ENCODE measurements at places on chromosomes 6 and 20.
A peak's percentile ranks its signal among the peaks of the same experiment; 100 is the strongest.

DNA sequence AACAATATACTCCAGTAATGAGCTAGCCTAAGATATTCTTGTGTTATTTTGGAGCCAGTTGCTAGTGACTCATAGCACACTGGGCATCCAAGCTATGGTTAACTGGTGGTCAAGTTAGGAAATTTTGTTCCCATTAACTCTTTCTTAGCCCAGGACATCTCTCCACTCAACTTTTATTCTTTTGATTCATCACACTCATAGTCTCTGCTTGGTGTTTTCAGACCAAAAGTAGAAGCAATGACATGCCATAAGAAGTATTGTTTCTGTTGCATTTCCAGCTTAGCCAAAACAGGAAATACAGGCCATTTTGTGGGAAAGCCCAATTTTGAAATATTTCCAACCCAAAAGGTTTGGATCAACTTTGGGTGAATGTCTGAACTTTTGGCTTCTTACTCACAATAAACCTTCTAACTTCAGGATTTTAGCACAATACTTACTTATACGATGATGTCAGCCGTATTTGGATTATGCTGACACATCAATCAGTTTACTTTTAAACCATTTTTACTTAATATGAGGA, 31.6 kb upstream of the CCN2 start:
- no peak for DNase-seq

DNA sequence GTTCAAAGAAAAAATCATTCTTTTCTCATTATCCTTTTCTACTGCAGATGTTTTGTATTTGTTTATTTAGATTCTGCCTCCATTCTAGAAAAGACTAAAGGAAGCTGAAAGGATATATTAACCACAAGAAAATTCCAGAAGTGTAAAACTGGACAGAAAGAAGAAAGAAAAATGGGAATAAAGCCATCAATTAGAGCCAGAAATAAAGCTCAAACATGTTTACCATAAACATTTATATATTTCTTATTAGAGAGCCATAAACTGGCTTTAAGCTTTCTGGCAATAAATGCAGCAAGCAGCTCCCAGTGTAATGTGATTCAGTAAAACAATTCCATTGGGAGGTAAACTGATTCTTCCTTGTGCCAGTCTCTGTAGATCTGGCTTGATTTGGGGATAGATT, 244.1 kb downstream of the PTPRK start:
- no peak for DNase-seq

GRCh38 chr6:149342525-149342924, 25.0 kb downstream of the TAB2 start:
- no peak for DNase-seq

DNA sequence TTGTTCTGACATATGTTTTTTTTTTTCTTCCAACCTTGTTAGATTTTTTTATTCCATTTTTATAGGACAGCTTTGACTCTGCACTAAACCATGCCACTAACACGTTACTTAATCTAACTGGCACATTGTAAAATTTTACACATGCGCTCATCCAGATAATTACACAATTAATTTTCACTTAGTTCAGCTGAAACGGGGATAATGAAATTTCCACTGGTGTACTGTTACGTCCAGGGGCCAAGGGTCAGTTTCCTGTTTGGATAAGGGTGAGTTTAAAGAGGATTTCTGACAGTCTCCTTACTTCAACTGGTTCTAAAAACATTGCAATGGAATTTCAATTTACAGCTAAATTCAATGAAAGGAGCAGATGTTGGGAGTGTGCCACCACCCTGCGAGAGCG, 221.8 kb upstream of the CEP162 start:
- no peak for DNase-seq

GRCh38 chr6:2102316-2102883, 143.0 kb downstream of the GMDS start:
- no peak for DNase-seq

GRCh38 chr20:53707371-53708055, 113.9 kb upstream of the ZNF217 start:
- no peak for DNase-seq

DNA sequence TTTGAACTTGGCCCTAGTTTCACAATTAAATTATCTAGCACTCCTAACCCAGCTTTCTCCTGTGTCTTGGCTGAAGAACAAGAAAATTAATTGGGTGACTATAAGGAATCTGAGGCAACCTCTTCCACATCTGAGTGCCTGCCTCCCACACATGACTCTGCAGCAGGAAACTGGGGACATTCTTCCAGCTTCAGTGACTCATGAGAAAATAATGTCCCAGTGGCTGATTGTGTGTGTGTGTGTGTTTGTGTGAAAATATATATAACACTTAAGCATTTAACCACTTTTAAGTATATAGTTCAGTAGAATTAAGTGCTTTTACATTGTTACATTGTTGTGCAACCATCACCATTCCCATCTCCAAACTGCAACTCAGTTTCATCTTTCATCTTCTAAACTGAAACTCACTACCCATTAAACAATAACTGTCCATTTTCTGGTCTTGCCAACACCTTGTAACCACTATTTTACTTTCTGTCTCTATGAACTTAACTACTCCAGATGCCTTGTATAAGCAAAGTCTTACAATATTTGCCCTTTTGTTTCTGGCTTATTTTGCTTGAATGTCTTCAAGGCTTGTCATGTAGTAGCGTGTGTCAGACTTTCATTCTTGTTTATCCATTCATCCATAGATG, 8.7 kb downstream of the TRIM38 start:
- no peak for DNase-seq

DNA sequence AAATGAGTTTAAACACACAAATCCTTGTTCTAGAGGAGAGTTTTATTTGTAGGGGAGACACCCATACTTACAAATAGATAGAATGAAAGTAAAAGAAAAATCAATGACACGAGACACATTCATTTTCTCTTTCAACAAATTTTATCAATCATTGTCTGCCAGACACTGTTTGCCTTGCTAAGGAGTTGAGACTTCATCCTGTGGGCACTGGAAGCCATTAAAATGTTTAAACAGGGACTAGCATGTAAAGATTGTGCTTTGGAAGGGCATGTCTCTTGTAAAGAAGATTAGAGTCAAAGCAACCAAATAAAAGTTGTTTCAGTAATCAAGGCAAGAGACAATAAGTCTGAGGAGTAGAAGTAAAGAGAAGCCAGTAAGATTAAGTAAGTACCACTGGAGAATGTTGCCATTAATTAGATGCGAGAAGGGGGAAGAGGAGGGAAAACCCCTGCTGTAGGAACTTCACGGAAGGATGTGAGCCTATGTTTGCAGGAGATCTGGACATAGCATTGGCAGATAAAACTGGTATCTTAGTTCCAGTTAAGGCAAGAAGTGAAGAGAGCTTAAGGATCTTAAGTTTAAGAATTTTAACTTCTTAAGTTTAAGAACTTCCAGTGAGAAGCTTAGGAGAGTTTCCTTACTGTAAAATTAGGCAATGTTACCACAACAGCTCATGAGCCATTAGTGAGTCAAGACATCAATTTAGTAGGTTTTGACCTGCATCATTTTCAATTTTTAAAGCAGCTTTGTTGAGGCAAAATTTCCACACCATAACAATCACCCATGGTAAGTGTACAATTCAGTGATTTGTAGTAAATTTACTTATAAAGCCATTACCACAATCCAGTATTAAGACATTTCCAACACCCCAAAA, 117.0 kb upstream of the UST start:
- no peak for DNase-seq

- no peak for DNase-seq
Measured at GRCh38 chr6:27136978-27137814, 110.3 kb upstream of the PRSS16 start.

DNA sequence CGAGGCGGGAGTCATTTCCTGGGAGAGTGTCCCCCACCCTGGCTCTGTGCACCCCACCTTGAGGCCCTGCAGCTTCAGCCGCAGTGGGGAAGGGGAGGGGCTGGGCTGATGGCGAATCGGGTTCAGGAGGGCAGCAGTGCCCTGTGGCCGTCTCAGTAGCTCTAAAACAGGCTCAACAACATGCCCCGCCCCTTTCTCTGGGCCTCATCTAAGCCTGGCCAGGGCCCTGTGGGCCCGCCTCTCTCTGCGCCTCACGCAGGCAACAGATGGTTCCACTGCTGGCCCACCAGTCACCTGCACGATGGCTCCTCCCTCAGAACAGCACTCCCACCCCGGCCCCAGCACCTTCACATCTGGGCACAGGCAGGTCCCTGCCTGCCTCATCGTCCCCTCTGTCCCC, 30.2 kb downstream of the CHRNA4 start:
- no peak for DNase-seq

DNA sequence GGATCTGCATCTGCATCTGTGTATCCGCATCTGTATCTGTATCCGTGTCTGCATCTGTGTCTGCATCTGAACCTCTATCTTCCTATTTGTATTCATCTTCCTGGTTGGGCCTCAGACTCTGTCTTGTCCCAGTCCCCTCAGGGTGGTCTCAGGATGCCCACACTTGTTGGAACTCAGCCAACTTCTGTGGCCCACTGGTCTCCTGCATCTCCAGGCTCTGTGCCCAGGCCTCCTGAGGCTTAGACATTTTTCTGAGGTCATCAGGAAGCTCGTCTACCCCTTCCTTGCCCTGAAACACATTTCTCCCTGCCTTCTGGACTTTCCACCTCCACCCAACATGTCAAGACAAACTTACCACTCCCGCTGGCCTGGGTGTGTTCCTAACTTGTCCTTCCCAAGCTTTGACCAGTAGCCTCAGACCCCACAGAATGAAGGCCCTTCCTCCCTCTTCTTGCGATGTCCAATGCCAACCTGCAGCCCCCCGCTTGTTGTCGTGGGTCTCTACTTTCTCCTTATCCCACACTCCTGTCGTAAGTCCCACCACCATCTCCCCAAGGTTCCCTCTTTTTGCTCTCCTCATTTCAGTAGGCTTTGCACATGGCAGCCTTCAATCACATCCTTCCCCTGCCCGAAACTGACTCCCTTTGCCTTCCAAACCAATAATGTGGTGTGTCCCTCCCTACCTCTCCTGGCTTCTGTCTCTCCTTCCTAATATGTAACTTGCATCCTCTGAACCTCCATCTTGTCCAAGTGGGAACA, 176.5 kb downstream of the DLL1 start:
- no peak for DNase-seq

- no peak for DNase-seq
Measured at GRCh38 chr6:16725145-16725864, 36.0 kb downstream of the ATXN1 start.

GRCh38 chr20:17281478-17281877, 54.6 kb downstream of the PCSK2 start:
- DNase-seq: no peak

- DNase-seq: no peak
Measured at GRCh38 chr6:157005940-157006339, 228.8 kb downstream of the ARID1B start.

GRCh38 chr20:62832212-62832922, 15.5 kb downstream of the COL9A3 start:
- DNase-seq: no peak

GRCh38 chr6:149969635-149970034, 5.9 kb downstream of the ULBP1 start:
- no peak for DNase-seq

DNA sequence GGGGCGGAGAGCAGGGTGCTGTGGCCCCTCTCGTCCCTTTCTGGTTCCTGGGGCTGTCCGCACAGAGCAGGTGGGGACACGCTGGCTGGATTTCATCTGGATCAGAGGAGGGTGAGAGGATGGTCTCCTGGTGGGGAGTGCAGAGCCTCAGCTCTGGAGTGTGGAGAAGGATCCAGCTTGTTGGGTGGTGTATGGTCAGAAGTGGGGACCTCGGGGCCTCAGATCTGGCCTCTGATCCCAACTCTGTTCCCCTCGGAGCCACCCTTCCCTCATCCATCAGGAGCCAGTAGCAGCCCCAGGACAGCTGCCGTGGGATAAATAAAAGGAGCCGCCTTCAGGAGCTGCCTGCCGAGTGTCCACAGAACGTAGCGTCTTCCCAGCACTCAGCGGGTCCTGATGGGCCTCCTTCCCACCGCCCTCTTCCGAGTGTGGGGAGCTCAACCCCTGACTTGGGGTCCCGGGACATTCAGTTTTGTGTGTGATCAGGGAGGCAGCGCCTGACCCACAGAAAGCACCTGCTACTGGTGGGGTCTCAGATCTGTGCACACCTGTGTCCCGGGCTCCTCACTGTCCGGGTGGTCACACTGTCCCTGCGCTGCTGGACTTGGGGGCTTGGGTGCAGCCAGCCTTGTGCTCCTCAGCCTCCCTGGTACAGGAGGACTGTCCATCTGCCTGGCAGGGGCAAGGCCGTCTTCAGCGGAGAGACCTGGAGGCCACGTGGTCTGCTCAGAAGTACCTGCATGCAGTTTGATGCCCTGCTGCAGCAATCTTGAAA, 25.4 kb upstream of the BHLHE23 start:
- DNase-seq: no peak

DNA sequence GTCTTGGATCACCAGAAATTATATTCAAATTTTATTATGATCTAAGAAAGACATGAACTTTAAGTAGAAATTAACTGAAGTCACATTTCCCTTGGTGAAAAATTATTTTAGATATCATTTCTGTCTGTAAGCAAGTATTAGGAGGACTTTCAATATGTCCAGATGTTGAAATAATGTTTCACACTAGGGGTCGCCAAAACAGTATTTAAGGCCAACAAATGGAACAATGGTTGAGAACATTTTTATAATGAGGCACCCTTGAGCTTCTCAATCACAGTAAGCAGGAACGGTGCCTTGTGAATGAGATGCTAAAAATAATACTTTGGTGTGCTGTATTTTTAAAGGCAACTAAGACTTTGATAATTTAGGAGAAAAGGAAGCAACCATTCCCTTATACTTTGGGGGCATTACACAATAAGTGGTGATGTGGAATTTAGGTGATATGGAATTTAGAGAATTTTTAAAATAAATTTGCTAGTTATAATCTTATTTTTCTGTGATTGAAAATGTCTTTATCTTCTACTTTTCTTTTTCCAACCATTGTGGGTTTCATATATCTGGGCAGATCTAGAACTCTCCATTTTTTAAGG, 9.6 kb upstream of the SF3B5 start:
- DNase-seq: peak; percentile 50

DNA sequence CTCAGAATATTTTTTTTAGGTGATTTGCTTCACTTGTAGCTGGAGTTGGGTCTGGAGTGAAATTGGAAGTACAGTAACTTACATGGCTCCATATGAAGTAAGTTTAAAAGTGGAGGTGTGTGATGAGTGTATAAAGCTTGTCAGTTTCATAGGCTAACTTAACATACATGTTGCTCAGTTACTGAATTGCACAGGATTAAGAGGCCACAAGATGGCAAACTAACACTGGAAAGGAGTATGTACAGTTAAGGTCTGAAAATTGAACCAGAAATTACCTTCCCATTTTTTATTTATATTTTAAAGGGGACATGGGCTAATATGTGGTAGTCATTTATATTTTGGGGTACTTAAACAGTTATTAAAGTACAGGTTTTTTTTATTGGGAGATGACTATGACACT, 45.3 kb upstream of the SMIM8 start:
- DNase-seq: no peak

- DNase-seq: peak; percentile 31
Measured at GRCh38 chr6:27096834-27097511, 150.5 kb upstream of the PRSS16 start.

GRCh38 chr6:12414096-12414675, 124.0 kb downstream of the EDN1 start:
- no peak for DNase-seq

DNA sequence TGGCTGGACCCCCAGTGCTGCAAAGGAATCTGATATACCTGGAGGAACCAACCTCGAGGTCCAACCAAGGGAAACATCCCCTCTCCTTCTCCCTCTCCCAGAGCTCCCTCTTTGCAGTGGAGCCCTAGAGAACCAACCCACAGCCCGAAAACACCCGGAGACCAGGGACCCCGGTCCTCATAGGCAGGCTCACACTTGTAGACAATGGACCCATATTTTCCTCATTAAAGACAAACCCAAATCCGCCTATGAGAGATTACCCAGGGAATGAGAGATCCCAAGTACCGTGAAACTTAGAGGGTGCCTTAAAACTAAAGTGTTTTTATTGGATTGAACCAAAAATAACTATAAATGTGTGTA, 9.6 kb upstream of the FOXF2 start:
- no peak for DNase-seq

Measured in activated CD4-positive, alpha-beta T cell treated with anti-CD3 and anti-CD28 coated beads for 24 hours (primary cell).